ENCODE measurements at places on chromosomes 4 and X.

DNA sequence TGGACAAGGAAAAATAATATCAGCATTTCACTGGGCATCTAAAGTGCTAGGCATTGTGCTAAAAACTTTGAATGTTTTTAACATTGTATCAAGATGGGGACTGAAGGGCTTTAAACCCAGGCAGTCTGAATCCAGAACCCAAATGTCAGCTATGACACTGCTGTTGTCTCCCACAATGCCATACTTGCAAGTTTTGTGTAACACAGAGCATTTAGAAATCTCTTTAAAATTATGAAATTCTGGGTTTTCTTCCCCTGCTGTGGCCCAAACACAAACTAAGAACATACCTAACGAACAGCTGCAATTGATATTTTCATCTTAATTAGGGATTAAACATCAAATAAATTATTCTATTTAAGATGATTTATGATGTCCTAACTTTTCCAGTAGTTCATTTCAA is 66.8 kb upstream of the LSM6 start:
- no peak for DNase-seq

DNA sequence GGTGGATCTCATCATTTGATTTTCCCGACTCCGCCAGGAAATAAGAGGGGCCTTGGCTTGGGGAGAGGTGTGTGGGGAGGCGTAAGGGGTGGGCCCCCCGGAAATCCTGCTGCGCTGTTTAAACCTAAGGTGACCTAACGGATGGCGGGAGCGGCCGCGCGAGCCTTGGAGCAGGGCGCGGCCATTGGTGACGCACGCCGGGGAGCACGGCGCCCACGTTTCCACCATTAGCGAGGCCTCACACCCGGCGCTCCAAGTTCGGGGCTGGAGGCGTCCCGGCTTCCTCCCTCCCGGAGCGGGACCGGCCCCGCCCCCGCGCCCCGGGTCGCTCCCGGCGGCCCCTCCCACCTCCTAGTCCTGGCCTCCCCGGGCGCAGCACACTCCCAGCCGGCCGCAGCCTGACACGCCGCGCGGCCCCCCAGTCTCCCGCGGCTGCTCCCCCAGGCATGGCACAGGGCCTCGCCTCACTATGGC is at the start of gene SMS:
Gene SMS, plus strand, starts transcription at position 354 of the 474 bp plus-strand sequence. Its CDS starts 116 bp downstream, at position 470.
- peak; percentile 63 for DNase-seq

- no peak for DNase-seq
Observed at GRCh38 chr4:174225349-174226049, 58.0 kb downstream of the FBXO8 start.

GRCh38 chrX:32084757-32085156 is 1012.9 kb upstream of the FTHL17 start:
- DNase-seq = no peak

DNA sequence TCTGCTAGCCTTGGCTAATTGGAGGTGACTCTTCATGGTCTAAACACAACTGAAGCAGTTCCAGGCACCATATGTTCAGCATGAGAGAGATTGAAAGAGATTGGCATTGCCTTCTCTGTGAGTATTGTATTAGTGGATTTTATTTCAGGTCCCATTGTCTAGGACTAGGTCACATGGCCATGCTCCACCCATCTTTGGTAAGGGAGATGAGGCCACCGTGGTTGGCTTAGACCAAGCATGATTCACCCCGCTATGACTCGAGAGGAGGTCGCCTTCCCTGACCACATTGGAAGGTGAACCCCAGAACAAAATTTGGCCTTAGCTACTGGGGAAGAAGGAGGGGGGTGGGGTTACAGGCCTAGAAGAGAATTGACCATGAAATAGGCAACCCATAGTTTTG is 109.9 kb upstream of the BCOR start:
- peak; percentile 9 for DNase-seq

GRCh38 chrX:109384699-109385098 is 97.2 kb downstream of the GUCY2F start:
- DNase-seq = no peak

Data from stimulated activated CD4-positive, alpha-beta T cell treated with anti-CD3 and anti-CD28 coated beads, Interleukin-4, amount 100 ng/mL, for 4 hours (primary cell).